Heart right ventricle (tissue), 16 donors: ENCODE measurements at places on chromosomes 5 and 9. TPM values are rescaled to one million over a fixed set of nuclear protein-coding genes. Genes with fewer than 3 reads are reported as not detected.

Gene INVS
- 8.0 TPM for total RNA-seq

DNA sequence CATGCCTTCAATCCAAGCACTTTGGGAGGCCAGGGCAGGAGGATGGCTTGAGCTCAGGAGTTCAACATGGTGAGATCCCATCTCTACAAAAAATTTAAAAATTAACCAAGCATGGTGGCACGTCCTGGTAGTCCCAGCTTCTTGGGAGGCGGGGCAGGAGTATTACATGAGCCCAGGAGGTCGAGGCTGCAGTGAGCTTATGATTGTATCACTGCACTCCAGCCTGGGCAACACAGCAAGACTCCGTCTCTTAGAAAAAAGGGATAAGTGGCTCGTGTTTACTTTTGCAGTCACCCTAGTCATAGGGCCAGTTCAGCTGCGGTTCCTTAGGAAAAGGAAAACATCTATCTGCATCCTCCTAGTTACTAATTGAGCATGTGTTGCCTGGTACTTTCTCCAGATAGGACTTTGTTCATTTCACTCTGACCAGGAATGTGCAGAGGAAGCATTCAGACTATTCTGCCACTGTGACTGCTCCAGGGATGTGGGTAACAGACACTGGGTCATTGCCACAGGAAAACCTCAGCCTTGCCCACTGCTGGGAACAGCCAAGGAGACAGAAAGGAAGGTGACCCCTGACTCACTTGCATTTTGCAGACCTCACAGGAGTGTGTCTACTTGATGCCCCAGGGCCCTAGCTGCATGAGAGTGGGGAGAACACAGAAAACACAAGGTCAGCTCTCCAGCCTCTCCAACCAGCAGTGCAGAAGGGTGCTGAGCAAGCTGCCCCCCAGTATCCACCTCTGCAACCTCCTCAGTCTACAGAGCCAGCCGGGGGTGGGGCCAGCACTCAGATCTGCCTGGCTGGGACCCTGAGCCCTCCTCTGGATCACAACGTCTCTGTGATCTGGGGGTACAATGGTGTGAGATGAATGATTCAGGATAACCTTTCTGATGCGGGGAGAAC, 33.9 kb upstream of the ALDH1B1 start:
- no peak for DNase-seq
- H3K4me1 ChIP-seq: no peaks in the 10 kb centered on the region
- no peaks in the 10 kb centered on the region for H3K27me3 ChIP-seq
- H3K27ac ChIP-seq: no peak overlapping the region
- H3K4me3 ChIP-seq: no peak overlapping the region
- H3K36me3 ChIP-seq: no peaks in the 10 kb centered on the region

- no peaks in the 10 kb centered on the region for H3K36me3 ChIP-seq
- no peaks in the 10 kb centered on the region for H3K4me1 ChIP-seq
- H3K27ac ChIP-seq: no peak overlapping the region
- H3K27me3 ChIP-seq: no peaks in the 10 kb centered on the region
Observed at GRCh38 chr5:23613566-23613965, 106.2 kb downstream of the PRDM9 start.

GRCh38 chr5:92758552-92758951, 822.5 kb downstream of the NR2F1-AS1 start:
- no peak for DNase-seq
- H3K27ac ChIP-seq: no peak overlapping the region
- H3K4me3 ChIP-seq: no peak overlapping the region
- no peaks in the 10 kb centered on the region for H3K27me3 ChIP-seq
- H3K36me3 ChIP-seq: no peaks in the 10 kb centered on the region

- no peaks in the 10 kb centered on the region for H3K4me1 ChIP-seq
- H3K4me3 ChIP-seq: no peak overlapping the region
- H3K36me3 ChIP-seq: peaks cover 92% of the 10 kb centered on the region
- DNase-seq: no peak
Observed at GRCh38 chr5:140488914-140489313, 58.5 kb upstream of the EIF4EBP3 start.

DNA sequence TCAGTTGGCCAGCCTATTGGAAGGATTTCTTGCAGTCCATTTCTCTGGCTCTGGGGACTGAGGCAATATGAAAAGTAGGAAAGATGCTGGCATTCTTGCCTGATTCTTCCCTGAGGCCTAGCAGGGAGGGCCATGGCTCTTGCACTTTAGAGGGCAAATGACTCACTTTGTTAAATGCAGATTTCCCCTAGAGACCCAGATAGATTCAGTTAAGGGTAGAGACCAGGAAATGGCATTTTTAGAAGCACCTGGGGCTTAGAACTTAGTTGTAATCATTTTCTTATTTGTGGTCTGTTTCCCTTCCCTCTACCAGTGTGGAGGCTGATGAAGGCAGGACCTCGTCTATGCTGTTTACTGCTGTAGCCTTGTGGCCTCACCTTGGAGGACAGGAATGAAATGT, 112.8 kb upstream of the NR3C1 start:
- no peaks in the 10 kb centered on the region for H3K36me3 ChIP-seq
- H3K4me1 ChIP-seq: peaks cover 13% of the 10 kb centered on the region
- no peak overlapping the region for H3K4me3 ChIP-seq
- no peaks in the 10 kb centered on the region for H3K27me3 ChIP-seq

DNA sequence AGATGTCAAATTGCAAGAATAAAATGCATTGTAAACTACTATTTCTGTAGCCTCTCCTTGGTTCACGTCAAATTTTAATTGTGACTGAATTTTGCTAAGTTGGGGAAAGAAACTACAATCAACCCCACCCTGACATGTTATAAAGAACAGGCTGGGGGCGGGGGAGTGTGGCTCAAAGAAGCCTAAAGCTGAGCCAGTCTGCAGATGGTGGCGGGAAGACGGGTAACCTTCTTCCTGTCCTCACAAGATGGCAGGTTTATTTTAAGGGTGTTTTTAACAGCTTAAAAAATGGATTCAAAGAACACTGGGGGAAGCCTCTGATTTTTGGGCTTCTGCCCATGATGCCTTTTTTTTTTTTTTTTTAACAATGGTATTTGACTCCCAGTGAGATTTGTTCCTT, 68.5 kb upstream of the MELK start:
- H3K36me3 ChIP-seq: no peaks in the 10 kb centered on the region
- H3K4me3 ChIP-seq: no peak overlapping the region
- no peak overlapping the region for H3K27ac ChIP-seq
- no peaks in the 10 kb centered on the region for H3K4me1 ChIP-seq

DNA sequence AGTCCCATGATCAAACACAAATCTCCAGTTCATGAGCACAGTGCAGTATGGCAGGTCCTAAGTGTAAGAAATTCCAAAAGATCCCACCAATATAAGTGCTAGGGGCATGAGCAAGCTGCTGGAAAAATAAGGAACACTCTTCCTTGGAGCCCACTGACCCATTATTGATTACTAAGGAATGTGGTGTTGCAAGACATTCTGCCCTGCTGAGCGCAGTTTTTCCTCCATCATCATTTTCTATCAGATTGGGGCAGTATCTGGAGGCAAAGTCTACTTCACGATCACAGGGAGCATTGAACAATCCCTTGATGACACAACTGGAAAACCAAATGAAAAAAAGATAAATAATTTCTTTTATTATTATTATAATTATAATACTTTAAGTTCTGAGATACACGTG, 129.2 kb downstream of the UGCG start:
- no peak overlapping the region for H3K4me3 ChIP-seq
- no peaks in the 10 kb centered on the region for H3K36me3 ChIP-seq
- no peaks in the 10 kb centered on the region for H3K27me3 ChIP-seq
- peaks cover 10% of the 10 kb centered on the region for H3K4me1 ChIP-seq
- H3K27ac ChIP-seq: no peak overlapping the region
